ENCODE measurements at places on chromosomes 4 and X.

DNA sequence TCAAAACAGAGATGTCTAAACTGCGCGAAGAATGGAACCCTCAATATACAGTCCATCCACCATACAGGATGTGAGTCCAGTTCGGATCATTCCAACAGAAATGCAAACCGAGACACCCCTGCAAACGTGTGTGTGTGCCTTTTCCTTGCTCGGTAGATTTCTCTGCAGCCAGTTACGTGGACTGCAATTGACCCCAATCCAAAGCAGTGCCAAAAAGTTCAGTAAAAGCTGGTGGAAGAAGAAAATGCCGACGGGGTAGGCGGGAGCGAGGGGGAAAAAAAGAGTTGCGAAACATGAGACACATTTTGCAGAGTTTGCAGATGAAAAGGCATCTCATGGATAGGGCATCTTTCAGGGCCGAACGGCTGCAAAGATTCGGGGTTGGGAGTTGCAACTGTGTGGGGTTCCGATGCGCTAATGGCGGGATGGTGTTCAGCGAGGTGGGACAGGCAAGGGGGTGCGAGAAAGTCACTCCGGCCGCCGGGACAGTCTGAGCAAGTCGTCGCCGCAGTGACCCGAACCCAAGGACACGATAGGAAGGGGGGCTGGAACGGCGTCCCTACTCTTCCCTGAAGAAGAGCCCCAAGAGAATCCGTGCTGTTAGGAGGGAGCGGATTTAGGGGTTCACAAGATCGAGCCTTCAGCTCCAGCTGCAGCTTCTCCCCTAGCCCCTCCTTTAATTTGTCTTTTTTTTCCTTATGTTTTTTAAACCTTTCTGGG, 3.8 kb downstream of the PHOX2B start:
- DNase-seq, result no peak

DNA sequence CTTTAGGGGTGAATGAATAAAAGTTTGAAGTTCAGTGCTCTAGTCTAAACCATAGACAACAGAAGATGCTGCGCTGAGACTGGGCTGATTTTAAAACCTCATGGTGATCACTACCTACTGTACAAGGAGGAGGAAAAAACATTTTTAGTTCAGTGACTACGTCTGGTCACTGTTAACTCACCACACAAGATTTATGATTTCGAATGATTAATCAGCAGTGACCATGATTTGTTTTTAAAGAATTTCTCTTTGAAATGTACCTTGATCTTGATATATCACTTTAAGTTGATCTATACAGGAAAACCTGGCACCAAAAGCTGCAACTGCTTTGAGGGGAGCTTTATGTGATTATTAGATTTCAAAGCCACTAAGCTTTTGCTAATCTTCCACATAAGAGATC, 286.3 kb downstream of the PDGFC start:
- no peak for DNase-seq

- DNase-seq, result no peak
These were observed 29.5 kb upstream of the PLP1 start for GRCh38 chrX:103747163-103747562.

GRCh38 chrX:38347136-38347535, 5.3 kb upstream of the OTC start:
- no peak for DNase-seq

- DNase-seq, result no peak
These were observed 24.7 kb downstream of the RBPJ start for GRCh38 chr4:26345565-26345938.

GRCh38 chrX:117325706-117326105, 790.9 kb downstream of the KLHL13 start:
- no peak for DNase-seq

DNA sequence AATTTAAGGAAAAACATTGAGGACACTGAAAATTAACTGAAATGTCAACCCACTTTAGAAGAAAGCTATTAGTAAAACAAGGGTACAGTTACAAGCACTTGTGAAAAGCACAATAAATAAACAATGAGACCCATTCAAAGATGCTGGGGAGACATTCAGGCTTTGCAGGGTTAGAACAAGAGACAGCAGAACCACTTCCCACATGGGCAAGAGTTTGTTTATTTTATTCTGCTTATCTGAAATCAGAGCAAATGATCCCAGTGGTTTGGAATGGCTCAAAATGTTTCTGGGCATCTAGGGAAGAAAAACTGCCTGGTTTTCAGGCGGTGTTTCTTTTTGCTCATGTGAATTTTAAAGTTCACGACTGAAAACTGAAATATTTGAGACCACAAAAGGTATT, 42.4 kb downstream of the PPP3CA start:
- DNase-seq, result no peak
